ENCODE measurements at places on chromosomes 11 and 22.

DNA sequence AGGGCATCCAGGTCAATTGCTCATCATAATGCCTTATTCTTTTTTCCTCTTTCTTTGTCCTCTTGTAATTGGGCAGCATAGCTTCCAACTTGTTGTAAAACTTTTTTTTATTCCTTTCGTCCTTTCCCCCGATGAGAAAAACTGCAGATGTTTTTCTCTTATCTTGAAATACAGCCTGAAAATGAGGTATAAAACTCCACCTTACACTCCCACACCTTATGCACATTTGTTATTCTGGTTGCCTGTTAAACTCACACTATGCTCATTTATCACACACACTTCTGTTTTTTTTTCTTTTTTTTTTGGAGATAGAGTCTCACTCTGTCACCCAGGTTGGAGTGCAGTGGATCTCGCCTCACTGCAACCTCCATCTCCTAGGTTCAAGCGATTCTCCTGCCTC is 1.9 kb upstream of the OR51A2 start:
- no peak for DNase-seq

DNA sequence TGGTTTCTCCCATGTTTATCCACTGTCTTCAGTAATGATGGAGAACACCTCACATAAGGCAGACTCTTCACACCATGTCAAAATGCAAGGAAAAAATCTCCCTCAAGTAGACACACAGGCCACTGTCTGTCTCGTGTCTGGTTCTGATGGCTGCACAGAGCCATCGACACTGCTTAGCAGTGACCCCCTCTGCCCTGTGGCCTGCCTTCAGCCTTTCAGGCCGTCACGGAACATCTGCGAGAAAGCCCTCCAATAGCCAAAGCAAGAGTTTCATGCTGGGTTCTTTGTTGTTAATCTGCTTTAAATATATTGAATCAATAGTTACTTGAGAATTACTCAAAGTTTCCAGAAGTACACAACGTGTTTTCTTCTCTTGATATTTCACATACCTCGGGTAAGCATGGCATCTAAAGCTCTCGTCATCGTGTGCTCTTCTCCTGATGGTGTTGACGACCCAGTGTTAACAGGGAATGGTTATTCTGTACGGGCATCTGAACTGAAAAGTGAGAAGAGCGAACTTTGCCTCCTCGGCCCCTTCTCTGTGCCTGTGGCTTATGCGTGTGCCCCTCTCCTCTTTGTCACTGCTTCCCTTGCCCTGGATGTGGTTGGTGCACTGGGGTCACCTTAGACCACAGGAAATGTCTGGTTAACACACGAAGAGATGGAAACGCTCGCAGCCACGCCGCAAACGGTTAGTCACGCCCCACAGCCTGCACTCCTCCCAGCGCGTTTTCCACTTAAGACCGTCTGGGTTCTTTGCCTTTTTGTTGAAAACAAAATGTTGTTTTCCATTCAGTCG is 33.4 kb upstream of the CTTN start:
- no peak for DNase-seq

- DNase-seq, result no peak
These were observed 72.8 kb downstream of the SFI1 start for GRCh38 chr22:31569126-31569525.

- DNase-seq, result no peak
These were observed 334 bp downstream of the CADM1 start for GRCh38 chr11:115503886-115504275.

- no peak for DNase-seq
These were observed 3.4 kb upstream of the BID start for GRCh38 chr22:17777717-17778044.

- DNase-seq, result no peak
These were observed 9.2 kb upstream of the CNTF start for GRCh38 chr11:58613228-58613627.

DNA sequence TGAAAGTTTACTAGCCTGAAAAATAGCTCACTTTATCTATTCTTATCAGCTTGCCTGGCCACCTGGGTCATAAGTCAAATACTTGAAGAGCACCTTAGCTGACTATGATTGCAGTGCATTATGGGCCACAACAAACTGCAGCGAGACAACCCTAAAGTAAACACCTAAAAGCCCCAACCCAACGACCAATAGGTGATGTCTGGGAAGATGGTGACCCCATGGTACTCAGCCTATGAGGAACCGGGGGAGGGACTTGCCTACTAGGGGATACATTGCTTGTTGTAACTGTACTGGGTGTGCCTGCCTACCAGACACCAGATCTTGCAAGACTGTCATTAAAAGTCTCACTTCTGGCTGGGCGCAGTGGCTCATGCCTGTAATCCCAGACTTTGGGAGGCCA is 35.6 kb upstream of the APOBEC3A start:
- no peak for DNase-seq

DNA sequence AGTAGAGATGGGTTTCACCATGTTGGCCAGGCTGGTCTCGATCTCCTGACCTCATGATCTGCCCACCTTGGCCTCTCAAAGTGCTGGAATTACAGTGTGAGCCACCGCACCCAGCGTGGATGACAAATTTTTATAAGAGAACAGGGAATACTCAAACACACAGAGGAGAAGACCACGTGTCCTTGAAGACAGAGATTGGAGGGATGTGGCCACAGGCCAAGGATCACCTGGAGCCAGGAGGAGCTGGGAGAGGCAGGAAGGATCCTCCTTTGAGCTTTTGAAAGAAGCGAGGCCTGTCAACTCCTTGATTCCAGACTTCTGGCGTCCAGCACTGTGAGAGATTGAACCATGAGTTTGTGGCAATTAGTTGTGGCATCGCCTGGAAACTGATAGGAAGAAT is 1049.5 kb downstream of the TBC1D22A start:
- DNase-seq, result no peak

DNA sequence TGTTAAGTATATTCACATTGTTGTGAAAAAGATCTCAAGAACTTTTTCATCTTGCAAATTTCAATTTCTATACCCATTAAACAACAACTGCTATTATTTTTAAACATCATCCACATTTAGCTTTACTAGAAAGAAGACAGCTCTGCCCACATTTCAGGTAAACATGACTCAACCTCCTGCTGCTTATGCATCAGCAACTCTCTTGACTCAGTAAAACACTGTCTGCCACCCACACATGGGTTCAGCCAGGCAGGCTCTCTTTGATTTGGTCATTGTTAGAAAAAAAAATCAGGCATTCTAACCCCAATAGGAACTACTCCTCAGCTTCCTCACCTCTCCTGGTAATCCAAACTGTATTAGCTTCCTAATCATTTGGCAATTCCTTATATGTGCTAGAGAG is 5.1 kb upstream of the ENDOD1 start:
- DNase-seq, result no peak
